ENCODE measurements at places on chromosomes 5 and 9.

DNA sequence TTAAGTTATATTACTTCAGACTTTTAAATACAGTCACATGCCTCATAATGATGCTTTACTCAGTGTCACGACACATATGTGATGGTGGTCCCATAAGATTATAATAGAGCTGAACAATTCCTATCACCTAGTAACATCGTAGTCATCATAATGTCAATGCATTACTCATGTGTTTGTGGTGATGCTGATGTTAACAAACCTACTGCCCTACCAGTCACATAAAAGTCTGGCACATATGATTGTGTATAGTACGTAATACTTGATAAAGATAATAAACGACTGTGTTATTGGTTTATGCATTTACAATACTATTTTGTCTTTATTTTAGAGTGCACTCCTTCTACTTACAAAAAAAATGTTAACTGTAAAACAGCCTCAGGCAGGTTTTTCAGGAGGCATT lies 103.7 kb downstream of the PAM start:
- no peak for DNase-seq

DNA sequence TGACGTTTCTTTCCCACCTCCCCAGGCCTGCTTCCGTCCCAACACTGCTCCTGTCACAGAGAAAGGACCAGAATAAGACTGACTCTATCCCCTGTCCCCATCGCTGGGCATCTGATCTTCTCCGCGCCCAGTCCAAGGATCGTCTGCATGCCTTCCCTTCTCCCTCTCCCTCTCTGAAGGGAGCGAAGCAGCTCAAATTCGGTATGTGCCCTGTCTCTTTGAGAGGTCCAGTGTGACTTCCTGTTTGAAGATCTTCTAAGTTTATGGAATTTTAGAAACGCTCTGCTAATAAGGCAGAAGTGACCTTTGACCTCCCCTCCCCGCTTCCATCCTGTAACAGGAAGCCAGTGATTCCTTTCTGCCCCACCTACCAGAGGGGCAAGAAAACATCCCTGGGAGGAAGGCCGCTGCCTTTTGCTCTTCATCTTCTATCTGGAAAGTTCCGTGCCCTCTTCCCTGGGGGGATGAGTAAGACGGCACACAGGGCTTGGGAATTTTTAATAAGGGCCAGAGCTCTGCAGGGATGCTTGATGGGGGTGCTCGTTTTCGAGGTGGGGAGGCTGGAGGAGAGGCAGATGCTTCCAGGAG lies 40.7 kb upstream of the RNU6ATAC start:
- no peak for DNase-seq

- DNase-seq, result no peak
Observed at GRCh38 chr9:127990554-127990953, 9.8 kb upstream of the EEIG1 start.

- no peak for DNase-seq
Observed at GRCh38 chr5:159073026-159073425, 26.7 kb downstream of the EBF1 start.

- DNase-seq, result no peak
Observed at GRCh38 chr5:80894083-80894482, 66.1 kb upstream of the RASGRF2 start.

- DNase-seq, result no peak
Observed at GRCh38 chr9:80605129-80605528, 1033.4 kb downstream of the TLE4 start.

DNA sequence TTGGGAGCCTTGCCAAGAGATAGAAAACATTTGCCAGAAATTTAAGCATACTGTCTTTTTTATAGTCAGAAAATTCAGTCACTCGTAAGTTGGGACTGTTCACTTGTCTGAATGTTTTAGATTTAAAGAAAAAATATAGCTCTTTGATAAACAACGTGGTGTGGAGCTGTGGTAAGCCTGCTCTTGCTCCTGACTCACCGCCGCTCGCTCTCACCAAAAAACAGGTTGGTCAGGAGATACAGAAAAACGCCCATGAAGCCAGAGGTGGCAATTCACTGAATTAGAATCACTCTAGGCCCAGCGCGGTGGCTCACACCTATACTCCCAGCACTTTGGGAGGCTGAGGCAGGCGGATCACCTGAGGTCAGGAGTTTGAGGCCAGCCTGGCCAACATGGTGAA lies 6.2 kb downstream of the LNPEP start:
- no peak for DNase-seq

- no peak for DNase-seq
Observed at GRCh38 chr5:127802477-127802865, 99.3 kb downstream of the CCDC192 start.

DNA sequence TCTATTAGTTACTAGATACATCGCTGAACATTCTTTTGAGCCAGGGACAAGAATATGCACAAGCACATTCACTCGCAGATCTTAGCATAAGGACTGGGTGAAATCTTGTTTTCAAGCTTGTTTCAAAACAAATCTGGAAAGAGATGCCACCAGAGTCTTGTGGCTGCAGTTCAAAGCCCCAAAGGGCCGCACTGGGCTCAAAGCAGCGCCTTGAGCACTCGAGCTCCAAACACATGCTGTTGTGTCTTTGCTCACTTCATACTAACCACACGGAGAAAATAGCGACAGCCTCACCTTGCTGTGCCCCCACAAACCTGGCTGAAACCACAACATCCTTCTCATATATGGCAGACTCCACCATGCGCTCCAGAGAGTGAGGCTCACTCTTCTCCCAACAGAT lies 34.2 kb upstream of the IL7R start:
- DNase-seq, result no peak

GRCh38 chr5:124130816-124131215 lies 615.6 kb downstream of the ZNF608 start:
- no peak for DNase-seq

DNA sequence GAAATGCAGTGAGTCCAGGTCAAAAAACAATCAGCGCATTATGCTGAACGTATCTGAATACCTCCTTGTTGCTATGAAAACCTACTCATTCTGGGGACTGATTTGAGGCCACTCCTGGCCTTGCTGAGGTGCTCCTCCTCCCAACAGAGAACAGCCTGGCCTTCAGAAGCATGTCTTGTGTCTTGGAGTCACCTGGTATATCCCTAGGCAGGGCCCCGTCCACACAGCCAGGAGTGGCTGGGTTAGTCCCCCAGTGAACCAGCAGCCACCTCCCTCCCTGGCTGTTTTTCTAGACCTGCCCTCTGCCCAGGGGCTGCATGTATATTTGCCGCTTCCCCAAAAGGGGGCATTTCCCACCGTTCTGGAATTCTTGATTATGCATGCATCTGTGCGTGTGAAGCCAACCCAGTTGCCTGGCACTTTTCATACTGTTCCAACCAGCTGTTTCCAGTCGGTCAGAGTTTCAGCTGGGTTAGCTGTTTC lies 99.2 kb upstream of the SPATA31C2 start:
- no peak for DNase-seq

DNA sequence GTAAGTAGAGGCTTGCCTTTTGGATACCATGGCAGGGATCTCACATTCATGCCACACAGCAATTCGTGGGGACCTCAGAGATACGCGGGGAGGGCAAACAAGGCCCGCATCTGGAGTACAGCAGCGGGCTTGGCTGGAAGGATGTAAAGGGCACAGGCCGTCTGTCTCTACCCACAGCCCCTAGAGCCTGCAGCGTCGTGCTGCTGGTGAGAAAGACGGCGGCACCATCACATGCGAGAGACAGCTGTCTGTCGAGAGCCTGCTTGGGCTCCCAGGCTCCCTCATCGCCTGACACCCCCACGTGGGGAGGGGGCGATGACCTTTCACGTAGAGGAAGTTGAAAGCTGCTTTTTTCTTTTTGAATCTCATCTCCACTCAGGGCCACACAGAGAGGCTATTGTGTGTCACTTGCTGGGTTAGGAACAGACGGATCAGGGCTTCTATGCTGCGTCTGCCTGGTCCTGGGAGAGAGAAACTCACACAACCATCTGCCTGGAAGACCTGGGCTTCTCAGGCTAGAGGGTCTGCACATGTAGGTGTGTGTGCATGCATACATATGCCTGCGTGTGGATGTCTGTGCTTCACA lies 134.6 kb upstream of the PPP1R26 start:
- no peak for DNase-seq

DNA sequence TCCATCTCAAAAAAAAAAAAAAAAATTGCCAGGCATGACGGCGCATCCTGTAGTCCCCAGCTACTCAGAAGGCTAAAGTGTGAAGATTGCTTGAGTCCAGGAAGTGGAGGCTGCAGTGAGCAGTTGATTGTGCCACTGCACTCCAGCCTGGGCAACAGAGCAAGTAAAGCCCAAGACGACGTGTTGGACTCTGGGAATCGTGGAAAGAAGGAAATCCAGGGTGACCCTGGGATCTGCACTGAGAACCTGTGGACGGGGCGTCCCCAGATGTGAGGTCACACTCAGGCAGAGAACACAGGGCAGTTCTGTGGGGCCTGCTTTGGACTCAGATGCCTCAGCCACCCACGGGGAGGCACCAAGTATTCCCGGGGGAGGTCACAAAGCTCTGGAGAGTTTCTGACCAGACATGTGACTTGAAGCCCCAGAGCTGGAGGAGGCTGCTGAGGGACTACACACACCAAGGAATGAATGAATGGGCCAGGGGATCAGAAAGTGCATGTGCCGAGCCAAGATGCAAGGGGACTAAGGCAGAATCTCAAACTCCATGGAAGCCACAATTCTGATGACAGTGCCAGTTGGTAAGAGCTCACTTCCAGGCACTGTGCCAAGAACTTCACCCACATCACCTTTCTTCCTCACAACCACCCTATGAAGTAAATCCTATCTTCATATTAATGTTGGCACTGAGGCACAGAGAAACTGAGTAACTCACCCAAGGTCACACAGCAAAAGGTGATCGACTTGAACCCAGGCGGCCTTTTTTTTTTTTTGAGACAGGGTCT lies 12.9 kb downstream of the DYNC2I2 start:
- no peak for DNase-seq

DNA sequence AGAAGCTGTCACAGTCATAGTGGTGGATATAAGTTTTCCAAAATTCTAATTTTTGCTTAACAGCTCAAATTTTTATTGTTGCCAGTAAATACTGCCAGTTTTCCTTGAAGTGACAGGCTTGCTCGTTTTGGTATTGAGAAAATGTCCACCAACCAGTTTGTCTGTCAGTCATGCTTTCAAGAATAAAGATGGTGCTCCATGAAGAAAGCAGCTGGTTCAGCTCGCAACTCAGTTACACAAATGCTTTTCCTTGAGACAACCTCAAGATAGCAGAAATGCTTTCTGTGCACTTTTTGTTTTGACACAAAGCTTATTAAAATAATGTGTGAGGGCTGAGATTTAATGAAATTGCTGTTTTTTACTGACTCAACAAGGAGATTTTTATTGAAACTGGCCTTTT lies 135.7 kb downstream of the LRRC70 start:
- DNase-seq, result no peak

GRCh38 chr5:101676646-101677045 lies 619.4 kb downstream of the SLCO4C1 start:
- no peak for DNase-seq

- DNase-seq, result no peak
Observed at GRCh38 chr5:73158313-73158712, 14.7 kb upstream of the TMEM174 start.

DNA sequence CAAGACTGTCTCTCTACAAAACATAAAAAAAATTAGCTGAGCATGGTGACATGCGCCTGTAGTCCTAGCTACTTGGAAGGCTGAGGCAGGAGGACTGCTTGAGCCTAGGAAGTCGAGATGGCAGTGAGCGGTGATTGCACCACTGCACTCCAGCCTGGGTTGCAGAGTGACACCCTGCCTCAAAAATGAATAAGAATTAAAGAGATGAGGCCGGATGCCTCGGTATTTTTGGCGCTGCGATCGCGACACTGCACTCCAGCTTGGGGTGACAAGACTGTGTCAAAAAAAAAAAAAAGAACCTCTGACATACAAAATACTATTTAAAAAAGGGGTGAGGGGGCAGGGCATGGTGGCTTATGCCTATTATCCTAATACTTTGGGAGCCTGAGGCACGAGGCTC lies 7.3 kb downstream of the GPBP1 start:
- no peak for DNase-seq

GRCh38 chr9:69718218-69718617 lies 41.6 kb downstream of the PTAR1 start:
- DNase-seq, result no peak

- DNase-seq, result no peak
Observed at GRCh38 chr9:95342571-95342970, 25.1 kb upstream of the FANCC start.

DNA sequence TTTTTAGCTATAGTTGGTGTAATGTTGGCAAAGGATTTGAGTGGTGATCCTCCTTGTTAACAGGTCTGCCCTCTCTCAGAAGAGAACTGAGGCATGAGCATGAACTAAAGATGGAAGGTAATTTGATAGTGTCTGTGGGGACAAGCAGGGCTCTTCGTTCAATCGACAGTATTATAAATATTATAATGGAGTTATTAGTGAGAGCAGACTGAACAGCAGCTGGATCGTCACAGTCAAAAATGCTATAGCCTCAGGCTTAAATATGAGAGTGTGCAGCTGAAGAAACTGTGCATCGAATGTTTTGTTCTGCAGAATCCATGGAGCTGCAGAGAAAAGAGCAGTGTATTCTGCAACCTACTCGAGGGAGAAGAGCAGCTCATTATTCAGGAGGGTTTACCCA lies 757.3 kb downstream of the DNAH5 start:
- DNase-seq, result no peak

GRCh38 chr9:121304707-121305106 lies 36.7 kb downstream of the GSN start:
- DNase-seq, result no peak

- no peak for DNase-seq
Observed at GRCh38 chr5:99070822-99071221, 142.0 kb upstream of the CHD1 start.

- no peak for DNase-seq
Observed at GRCh38 chr5:177302354-177303110, 987 bp downstream of the RAB24 start.

- no peak for DNase-seq
Observed at GRCh38 chr5:179879690-179880010, 21.0 kb upstream of the MRNIP start.

DNA sequence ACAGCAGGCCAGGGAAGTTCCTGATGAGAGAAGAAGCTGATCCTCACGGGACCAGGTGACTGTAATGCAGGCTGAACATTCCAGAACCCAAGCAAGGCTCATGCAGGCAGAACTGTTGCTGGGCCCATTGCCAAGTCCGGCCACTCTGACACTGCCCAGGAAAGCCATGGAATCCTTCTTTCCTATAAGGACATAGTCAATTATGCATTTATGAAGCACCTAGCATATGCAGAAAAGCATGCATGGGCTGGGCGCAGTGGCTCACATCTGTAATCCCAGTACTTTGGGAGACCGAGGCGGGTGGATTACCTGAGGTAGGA lies 83.7 kb upstream of the SLC1A3 start:
- no peak for DNase-seq

DNA sequence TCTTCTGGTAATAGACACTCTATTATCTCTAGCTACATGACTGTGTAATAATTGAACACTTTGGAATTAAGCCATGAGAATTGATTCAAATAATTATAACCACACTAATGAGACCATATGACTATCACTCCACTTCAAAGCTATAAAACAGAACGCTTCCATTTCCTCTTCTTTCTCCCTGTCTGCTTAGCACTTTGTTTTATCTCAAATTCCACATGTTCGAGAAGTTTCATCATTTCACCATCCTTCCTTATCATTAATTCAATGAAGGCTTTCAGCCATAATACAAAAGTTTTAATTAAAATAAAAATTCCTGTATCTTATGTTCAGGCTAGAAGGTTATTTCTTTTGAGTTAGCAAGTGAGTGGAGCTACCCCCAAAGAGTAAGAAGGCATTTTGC lies 7.4 kb upstream of the DCTN4 start:
- DNase-seq, result no peak
